ENCODE measurements at places on chromosomes 1 and 21. TPM values are rescaled to one million over a fixed set of nuclear protein-coding genes. Genes with fewer than 3 reads are reported as not detected.

DNA sequence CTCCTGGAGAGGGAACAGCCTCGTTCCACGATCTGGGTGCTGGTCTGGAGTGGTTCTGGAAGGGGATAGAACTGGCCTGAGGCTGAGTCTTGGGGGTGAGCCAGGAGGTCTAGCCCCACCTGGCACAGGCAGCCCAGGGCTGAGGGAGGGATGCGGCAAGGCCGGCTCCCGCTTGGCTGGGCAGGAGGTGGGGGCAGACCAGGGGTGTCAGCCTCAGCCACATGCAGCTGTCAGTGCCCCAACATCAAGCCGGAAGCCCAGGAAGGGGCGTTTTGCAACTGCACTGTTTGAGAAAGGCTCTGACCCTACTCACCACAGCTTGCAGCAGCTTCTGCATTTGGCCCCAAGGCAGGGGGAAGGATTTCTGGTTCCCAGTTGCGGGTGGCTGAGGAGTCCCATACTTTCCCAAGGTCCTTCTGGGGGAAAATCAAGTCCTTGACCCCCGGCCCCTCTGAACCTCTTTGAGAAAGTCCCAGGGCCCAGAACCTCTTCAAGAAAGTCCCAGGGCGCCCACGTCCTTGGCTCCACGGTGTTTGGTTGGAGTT, 2.0 kb downstream of the EFHD2 start:
- DNase-seq = no peak

The TSSK3 gene
- 3.7 TPM for total RNA-seq

DNA sequence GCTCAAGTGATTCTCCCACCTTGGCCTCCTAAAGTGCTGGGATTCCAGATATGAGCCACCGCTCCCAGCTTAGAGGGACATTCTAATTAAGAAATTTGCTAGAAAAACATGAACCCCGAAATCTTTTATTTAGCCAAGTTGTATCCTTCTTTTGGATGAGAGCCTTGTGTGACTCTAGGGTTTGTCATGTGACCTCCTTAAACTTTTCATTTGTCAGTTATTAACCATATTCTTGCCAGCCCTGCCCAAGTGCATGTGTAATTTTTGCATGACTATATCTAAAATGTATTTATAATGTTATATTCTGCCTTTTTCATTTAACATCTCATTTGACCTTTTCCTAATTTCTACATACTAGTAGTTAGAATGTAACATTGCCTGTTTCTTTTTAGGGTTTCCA, 1.9 kb downstream of the UTP25 start:
- no peak for DNase-seq

DNA sequence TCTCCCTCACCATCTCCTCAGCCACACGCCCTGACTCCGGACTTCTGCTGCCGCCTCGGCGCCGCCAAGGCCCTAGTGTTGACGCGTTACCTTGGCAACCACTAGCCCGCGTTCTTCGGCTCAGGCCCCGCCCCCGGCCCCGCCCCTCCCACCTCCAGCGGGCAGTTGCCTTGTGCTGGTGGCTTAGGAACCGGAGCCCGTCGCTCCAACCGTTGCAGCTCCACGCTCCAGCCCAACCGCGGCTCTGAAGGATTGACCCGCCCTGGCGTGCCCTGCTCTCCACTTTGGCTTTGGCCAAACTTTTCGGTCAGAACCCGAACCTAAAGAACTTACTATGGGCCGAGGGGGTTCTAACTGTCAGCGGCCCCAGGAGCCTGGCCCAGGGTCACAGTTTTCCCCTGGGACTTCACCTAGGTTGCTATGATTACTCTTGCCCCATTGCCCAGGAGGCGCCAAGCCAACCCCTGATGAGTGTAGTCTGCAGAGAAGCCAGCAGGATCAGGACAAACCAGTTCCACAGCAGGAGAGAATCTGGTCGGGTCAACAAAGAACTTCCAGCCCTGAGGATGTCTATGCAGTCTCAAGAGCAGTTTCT, at the start of gene CFAP45:
Gene CFAP45, minus strand, starts transcription at position 80 of the 595 bp plus-strand sequence. Its CDS starts 67 bp downstream, at position 13.
- DNase-seq = peak; percentile 94

- DNase-seq = no peak
These were observed 42.5 kb downstream of the PLPPR5 start for GRCh38 chr1:98962156-98962555.

DNA sequence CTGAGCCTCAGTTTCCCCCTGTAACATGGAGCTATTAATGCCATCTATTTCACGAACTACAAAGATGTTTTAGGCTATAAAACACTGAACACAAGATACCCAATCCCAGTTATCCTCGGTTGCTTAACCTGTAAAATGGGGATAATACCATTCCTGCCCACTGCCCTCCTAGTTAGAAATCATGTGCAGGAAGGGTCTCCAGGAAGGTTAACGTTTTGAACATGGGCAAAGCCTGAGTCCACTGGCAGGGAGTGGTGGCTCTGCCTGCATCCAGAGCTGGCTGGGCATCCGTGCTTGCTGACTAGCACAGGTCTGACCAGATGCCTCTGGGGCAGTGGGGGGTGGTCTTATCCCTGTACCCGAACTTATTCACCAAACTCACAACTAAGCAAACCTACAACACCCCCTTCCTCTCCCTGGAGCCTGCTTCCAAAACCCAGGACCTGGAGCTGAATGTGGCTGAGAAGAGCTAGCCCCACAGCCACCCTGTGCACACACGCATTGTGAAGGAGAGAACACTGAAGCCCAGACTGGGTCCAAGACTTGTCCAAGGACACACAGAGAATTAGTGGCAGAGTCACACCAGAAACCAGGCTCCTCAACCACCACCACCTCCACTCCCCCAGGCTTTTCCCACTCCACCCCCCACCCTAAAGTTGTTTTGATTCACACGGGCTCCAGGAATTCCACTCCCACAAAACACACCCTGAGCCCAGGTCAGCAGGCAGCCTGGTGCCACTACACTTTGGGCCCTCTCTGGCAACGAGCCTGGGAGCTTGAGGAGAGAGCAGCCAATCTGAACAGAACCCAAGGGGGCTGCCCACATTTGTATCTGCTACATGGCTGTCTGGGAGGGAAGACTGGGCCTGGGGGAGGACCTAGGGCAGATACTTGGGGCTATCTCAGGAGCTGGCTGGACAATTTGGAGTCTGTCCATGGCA, 1.6 kb downstream of the E2F2 start:
- DNase-seq = no peak

The SLC5A3 gene
- total RNA-seq = 12.9 TPM

GRCh38 chr1:220877377-220878095, 1.7 kb upstream of the HLX start:
- DNase-seq = no peak

The LDLRAD2 gene
- total RNA-seq = not detected

The LRRC71 gene
- not detected for total RNA-seq

DNA sequence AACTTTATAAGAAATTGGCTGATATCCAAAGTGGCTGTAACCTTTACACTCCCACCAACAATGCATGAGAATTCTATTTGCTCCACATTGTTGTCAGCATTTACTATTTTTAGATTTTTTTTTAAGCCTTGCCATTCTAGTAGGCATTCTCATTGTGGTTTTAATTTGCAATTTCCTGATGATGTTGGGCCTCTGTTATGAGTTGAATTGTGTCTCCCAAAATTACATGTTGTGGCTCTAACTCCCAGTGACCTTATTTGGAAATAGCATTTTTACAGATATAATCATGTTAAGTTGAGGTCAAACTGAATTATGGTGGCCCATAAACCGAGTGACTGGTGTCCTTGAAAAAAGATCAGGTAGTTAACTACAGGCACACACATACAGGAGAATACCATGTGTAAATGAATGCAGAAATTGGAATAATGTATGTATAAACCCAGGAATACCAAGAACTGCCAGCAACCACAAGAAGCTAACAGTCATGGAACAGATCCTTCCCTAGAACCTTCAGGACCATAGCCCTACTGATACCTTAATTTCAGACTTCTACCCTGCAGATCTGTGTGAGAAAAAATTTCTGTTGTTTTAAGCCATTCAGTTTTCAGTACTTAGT, 348.8 kb upstream of the DAB1 start:
- DNase-seq = no peak

GRCh38 chr21:45088116-45088515, 13.7 kb downstream of the ADARB1 start:
- DNase-seq = no peak

The OR10J1 gene
- total RNA-seq = not detected

DNA sequence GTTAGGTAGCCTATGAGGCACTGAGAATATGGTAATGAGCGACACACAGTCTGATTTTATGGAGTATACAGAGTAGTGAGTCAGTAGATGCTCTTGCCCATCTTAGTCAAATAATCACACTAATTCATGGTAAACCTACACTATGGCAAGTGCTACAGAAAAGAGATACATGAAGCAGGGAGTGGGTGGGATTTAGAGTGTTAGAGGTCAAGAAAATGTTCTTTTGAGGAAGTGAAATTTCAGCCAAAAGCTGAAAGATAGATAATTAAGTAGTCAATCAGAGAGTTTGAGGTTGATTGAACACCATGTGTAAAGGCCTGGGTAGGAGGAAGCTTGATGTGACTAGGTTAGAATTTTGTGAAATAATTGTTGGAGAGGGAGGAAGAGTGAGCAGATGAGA, 14.7 kb downstream of the MDM4 start:
- no peak for DNase-seq

GRCh38 chr1:45393718-45394302, 53.6 kb upstream of the MUTYH start:
- DNase-seq = no peak

The ST6GALNAC5 gene
- 7.6 TPM for total RNA-seq

The TEX38 gene
- not detected for total RNA-seq

- DNase-seq = no peak
These were observed 52.8 kb downstream of the ELK4 start for GRCh38 chr1:205578780-205579571.

Data from esophagus muscularis mucosa (tissue), 4 donors.